ENCODE measurements at places on chromosomes 12 and 14.

DNA sequence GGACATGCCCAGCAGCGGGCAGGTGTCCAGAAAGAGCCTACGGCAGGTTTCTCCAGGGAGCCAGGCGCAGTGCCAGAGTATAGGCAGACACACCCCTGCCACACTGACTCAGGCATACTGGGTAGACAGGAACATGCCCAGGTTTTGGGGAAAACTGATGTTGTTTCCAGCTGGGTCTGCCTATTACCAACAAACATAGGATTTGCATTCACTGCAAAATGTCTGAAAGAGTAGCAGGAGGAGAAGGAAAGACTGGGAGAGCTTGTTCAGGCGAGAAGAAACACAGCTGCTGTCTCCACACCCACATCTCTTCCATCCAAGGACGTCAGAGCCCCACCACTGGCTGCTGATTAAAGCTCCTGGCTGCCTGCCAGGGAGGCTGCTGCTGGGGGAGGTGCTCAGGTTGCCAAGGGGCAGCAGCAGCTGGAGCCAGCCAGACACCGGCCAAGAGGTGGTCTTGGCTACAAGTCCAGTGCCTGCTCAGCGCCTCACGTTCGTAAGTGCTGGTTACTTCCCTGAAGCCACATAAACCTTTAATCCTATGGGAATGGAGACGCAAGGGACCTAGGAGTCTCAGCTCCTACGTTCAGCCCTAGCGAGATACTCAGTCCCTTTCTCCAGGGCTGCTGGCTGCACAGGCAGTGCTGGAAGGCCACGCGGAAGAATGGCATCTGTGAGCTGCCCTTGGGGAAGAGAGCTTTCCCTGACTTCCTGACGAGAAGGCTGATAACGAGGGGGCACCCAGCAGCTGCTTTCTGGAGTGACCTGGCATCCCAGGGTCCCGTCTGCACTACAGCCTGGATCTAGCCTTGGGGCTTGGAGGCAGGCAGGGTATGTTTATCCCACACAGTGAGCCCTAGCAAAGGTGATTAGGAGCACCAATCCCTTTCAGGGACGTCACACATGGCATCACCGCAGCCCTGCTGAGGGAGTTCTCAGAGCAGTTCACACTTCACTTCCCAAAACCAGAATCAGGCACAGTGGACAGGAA, 58.1 kb downstream of the PLEKHG3 start:
- no peak for DNase-seq

GRCh38 chr12:51985154-51985835, 21.5 kb upstream of the TAMALIN start:
- no peak for DNase-seq

- DNase-seq: no peak
Observed at GRCh38 chr14:56587701-56588100, 8.1 kb downstream of the TMEM260 start.

GRCh38 chr14:87990682-87991081, 2.3 kb downstream of the GALC start:
- no peak for DNase-seq

- DNase-seq: no peak
Observed at GRCh38 chr14:55228261-55228660, 36.9 kb upstream of the DLGAP5 start.

GRCh38 chr14:59117754-59118528, 70.5 kb upstream of the DAAM1 start:
- no peak for DNase-seq

GRCh38 chr12:75859868-75860267, 171.7 kb downstream of the PHLDA1 start:
- no peak for DNase-seq

DNA sequence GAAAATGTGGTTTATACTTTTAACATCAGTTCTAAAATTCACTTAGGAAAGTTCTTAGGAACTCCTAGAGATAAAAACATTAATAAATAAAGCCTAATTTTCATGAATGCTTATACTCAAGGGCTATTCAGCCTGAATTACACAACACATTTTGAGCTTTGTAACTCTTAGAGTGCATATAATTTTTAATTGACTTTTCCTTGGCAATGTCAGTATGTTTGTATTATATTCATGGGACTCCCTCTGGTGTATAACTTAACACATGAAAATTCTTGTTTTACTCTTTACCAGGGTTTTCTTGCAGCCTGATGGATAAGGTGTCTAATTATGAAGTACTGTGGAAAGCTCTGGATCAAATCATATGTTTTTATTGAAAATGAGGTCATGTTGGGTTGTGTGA, 150.6 kb upstream of the HMGA2 start:
- DNase-seq: no peak

DNA sequence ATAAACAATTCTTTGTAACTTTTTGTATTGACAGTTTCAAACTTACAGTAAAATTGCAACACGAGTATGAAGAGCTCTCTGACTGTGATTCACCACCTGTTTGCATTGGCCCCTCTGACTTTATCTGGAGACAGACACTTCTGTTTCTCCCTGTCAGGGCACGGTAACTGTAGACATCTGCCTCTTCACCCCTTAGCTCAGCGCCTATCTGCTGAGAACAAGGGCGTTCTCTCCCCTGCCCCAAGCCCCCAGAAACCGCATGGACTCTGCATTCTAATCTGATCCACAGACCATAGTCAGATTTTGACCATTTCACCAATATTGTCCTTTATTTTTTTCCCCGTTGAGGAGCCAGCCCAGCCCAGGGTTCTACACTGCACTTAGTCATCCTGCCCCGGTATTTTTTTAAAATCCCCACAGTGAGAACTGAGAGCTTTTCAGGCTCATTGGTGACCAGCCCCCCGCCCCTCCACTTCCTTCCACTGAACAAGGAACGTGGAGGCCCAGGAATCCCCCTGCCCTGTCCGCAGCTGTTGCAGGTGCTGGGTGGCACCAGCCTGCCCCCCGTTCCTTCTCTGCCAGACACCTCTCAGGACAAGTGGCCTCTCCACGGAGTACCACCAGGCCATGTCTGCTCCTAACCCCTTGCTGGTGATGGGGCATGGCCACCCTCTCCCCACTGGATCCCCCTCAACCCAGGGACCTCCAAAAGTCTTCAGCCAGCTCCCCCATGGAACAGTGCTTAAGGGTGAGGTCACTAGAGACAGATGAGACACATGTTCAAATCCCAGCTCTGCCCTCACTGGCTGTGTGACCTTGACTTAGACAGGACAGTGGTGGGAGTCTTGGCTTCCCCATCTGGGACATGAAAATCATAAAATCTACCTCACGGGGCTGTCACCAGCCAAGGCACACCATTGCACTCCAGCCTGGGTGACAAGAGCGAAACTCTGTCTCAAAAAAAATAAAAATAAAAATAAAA, 11.2 kb downstream of the RHOF start:
- no peak for DNase-seq

GRCh38 chr12:124243936-124244335, 51.0 kb upstream of the RFLNA start:
- no peak for DNase-seq
